ENCODE measurements at places on chromosomes 11 and 22.
A peak's percentile ranks its signal among the peaks of the same experiment; 100 is the strongest.

- DNase-seq = no peak
Observed at GRCh38 chr11:44427432-44427831, 117.5 kb upstream of the ALX4 start.

- DNase-seq = no peak
Observed at GRCh38 chr11:368414-369335, 624 bp upstream of the B4GALNT4 start.

DNA sequence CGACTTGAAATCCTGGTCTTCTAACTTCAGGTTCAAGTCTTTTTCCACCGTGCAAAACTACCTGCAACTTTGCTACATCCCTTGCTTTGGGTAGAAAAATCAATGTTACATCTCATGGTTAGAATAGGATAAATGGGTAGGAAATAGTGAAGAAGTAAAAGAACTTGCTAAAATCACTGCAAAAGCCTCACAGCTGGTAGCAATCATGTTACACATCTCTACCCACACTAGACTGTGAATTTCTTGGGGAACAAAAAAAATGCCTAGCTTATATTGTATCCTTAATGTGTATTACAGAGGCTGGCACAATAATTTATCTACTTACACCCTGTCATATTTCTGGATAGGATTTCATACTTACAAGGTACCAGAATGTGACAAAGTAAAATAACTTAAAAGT is 133.8 kb downstream of the FAM181B start:
- DNase-seq = no peak

DNA sequence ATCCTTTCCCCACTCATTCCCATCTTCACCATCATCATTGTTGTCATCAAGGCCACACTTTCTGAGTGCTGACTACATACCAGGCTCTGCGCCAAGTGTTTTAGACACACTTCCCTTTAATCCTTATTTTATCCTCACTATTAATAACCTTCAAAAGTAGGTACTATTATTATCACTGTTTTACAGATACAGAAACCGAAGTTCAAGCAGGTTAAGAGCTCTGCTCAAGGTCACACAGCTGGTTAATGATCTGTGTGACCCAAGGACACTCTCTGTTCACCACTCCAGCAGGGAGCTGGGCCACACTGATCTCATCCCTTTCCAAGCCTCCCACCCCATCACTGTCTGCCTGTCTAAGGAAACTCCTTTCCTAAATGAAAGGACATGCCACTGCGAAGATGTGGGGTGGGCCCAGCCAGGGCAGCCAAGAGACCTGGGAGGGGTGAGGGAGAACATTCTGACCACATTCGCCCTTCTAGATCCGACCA is 17.2 kb upstream of the TSKU start:
- DNase-seq = no peak

- no peak for DNase-seq
Observed at GRCh38 chr22:43174941-43175531, 11.9 kb downstream of the TTLL12 start.

DNA sequence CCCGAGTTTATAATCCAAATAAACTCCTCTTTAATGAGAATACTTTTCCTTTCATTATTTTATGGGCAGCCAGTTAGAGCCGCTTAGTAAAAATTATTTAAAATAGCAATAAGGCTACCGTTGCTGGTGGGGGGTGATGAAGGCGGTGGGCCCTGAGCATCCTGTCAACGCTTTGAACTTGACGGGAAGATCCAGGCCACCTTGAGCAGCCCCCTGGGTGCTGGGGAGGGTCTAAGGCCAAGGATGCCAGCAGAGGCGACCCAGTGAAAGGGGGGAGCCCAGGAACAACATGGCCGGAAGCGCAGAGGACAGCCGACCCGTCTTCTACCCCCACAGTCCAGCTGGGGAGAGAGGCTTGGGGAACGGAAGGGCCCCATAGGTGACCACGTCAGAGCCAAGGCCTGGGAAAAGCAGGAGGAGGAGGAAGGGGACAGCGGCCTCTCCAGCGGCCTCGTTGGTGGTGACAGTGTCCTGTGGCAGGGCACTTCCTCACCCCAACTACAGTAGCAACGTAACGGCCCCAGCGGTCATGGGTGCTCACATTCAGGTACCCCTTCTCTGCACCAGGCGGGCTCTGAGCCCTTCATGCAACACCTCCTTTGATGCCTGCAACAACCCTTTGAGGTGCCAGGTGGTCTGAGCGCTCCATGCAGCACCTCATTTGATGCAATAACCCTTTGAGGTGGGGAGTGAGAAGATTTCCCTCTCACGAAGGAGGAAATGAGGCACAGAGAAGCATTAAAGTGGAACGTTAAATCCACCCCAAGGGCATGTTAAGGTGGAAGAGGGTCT is 695.3 kb downstream of the TBC1D22A start:
- DNase-seq = no peak

DNA sequence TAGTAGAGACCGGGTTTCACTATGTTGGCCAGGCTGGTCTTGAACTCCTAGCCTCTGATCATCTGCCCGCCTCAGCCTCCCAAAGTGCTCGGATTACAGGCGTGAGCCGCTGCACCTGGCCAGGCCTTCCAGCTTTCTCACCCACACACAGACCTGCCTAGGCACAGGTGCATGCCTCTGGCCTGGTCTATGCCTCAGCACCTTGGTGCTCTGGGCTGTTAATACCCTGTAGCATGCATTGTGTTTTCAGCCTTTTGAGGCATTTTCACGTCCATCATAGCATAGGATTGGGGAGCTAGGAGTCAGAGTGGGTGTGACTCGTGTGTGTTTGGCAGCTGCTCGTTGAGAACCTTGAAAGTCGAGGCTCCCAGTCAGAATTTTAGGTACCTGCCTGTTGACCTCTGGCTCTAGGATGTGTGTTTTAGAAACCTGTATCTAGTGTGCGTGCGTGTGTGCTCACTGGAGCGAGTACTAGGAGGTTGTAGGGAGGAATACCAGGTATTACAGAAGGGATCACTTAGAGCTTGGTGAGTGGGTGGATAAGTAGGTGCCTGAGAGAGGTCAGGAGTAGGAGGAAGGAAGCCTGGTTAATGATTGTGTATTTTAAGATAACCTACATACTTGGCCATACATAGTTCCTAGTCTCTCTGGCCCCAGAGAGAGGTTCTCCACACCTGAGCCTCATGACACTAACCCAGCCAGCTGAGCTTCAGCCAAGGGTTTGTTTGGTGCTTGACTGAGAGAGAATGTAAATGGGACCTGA is 20.0 kb downstream of the CRKL start:
- no peak for DNase-seq

DNA sequence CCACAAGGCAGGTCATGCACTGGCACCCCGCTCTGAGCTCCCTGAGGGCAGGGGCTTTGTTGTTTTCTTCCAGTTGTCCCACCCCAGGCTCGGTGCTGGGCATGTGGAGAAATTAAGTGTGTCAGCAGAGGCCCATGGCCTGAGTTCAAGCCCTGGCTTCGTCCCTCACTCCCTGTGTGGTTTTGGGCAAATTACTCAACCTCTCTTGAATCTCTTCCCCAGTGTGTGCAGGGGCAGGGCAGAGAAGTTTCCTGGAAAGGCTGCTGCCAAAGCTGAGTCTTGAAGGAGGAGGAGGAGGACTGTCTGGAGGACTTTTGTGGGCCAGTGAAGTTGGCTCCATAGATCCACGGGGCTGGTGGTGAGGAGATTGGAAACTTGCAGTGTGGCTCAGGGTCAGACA is 138.1 kb upstream of the E2F8 start:
- no peak for DNase-seq

DNA sequence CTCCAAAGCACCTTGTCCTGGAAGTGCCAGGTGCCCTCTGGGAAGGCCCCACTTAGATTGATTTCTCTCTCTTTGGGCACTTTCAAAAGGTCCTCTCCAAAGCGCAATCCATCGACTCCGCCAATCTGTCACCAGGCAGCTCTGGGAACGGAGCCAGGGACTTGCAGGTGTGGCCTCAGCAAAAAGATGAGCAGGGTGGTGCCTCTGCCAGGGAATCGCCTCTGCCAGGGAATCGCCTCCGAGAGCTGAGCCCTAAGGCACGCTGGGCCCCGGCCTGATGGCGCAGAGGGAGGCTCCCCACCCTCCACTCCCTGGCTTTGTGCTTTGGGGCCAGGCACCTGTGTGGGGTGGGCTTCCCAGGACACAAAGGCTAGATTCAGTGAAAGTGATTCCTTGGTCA is 1391.3 kb downstream of the TBC1D22A start:
- DNase-seq = no peak

- no peak for DNase-seq
Observed at GRCh38 chr22:17284466-17284865, 65.2 kb upstream of the ADA2 start.

DNA sequence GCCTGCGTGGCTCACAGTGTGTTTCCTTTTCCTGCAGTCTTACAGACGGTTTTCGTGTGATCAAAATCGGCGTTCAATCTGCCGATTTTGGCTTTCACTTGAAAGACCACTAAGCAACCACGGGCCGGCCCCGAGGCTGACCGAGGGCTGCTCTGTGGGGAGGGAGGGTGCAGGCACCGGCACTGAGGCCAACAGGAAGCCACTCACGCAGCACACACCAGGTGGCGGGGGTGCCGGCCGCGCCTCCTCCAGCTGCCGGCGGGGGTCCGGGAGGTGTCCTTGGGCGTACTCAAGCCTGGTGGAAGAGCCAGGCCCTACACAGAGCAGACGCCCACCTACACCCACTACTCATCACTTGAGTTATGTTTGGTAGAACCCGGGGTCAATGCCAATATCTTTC is 14.3 kb downstream of the TOLLIP start:
- no peak for DNase-seq

GRCh38 chr11:27210531-27210930 is 152.5 kb downstream of the CCDC34 start:
- no peak for DNase-seq

GRCh38 chr11:21811572-21811971 is 381.3 kb upstream of the ANO5 start:
- no peak for DNase-seq

- no peak for DNase-seq
Observed at GRCh38 chr11:72327606-72328005, 83.6 kb upstream of the PHOX2A start.

DNA sequence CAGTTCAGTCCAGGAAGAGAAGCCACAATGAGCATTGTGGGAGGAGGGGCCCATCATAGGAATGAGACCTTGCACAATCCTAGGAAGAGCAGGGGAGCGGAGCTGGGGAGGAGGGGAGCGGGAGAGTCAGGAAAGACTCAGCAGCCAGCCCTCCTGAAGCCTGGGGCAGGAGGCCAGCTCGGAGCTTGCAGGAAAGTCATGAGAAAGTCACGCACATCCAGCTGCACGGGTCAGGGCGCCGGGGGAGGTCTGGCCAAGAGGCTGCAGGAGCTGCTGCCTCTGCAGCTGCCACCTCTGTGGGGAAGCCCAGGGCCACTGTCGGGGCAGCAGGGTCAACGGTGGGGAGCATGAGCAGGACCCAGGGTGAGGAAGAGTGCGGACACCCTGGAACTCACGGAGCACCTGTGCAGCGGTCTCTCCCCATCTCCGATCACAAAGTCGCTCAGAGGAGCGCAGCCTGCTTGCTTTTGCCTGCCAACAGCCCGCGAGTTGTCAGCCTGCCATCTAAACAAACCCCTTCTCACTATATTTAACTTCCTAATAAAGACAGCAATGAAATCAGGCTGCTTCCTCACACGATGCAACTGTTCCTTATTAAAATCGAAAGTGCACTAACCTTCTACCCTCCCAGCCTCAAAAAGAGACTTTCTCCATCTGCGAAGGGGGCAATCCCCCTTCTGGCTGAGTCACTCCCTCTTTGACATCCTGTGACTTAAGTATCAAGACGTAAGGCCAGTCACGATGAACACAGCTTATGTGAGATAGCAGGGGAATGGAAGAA is 52.9 kb upstream of the RTL6 start:
- DNase-seq = no peak

DNA sequence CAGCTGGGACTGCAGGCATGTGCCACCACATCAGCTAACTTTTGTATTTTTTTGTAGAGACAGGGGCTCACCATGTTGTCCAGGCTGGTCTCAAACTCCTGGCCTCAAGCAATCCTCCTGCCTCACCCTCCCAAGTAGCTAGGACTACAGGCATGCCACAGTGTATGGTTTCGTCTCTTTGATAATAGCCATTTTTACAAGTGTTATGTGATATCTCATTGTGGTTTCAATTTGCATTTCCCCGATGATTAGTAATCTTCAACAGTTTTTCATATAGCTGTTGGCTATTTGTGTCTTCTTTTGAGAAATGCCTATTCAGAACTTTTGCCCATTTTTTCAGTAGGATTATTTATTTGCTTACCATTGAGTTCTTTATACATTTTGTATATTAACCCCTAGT is 9.0 kb upstream of the MTMR3 start:
- no peak for DNase-seq

GRCh38 chr11:47864901-47865300 is 16.8 kb upstream of the NUP160 start:
- peak; percentile 41 for DNase-seq

GRCh38 chr11:110715541-110715940 is 3.3 kb upstream of the ARHGAP20 start:
- DNase-seq = no peak

- no peak for DNase-seq
Observed at GRCh38 chr11:47946682-47947559, 33.4 kb upstream of the PTPRJ start.

DNA sequence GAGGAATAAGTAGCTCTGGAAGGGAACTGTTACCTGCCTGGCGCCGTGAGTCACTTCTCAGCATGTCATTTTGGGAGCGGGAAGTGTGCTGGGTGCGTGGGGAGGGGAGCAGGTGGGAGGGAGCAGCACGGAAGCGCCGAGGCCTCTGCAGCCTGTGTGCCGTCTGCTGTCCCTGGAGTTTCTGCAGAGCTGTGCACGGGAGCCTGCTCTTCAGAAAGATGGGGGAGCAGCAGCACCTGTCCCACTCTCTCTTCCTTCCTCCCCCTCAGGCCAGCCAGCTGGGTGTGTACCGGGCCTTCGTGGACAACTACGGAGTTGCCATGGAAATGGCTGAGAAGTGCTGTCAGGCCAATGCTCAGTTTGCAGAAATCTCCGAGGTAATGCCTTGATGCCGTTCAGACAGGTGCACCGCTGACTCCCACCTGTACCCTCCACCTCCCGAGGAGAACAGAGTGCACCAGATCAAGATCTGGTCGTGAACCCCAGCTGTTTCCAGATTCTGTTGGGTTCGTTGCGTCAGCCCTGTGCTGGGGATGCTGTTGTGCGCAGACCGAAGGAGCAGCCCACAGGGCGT is 87.9 kb downstream of the BCR start:
- no peak for DNase-seq

DNA sequence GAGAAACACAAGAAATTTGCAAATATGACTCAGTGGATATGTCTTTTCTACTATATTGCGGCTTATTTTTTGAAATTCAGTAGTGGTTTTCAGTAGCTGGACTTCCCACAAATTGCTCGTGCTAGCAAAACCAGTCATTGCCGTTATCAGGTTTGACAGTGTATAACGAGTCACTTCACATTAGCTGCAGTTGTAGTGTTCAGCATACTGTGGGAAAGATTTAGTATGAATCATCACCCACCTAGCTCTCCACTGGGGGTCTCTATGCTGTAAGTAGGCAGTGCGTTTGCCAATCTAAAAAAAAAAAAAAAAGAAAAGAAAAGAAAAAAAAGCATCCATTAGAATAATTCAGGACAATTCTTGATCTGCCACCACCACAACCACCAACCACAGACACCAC is 1318.9 kb downstream of the LRRC4C start:
- DNase-seq = no peak

DNA sequence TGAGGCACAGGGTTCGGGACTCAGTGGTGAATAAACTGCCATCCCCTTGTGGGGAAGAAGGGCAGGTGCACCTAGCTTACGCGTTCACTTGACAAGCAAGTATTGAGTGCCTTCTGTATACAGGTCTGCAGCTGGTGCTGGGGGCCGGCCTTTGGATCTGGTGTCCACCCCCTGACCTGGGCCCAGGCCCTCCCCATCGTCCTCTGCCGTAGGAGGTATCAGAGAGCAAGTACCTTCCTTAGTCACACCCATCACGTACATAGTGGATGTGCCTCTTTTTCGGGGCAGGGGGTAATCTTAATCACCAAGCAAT is 53.3 kb downstream of the SMIM38 start:
- DNase-seq = no peak

Measured in B cell (primary cell).